ENCODE measurements at places on chromosomes 16 and 17.

GRCh38 chr17:9104370-9105041 lies 83.2 kb downstream of the NTN1 start:
- DNase-seq: no peak

DNA sequence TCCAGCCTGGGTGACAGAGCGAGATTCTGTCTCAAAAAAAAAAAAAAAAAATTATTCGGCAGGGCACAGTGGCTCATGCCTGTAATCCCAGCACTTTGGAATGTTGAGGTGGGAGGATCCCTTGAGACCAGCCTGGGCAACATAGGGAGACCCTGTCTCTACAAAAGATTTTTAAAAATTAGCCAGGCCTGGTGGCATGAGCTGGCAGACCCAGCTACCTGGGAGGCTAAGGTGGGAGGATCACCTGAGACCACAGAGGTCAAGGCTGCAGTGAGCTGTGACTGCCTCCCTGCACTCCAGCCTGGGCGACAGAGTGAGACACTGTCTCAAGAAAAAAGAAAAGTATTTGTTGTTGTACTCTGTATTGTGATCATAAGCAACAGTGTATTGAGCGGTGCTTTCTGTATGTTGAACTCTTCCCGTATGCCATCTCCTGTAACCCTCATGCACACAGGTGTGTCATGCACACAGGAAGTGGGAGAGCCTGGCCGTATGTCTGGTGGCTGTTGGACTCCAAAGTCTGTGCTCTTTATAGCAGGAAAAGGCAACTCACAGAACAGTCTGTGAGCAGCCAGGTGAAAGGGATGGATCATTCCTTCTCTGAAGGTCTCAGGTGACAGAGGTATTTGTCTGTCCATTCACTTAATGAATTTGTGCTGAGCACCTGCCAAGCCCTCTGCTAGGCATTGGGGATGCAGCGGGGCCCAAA lies 17.1 kb downstream of the CDH1 start:
- DNase-seq: no peak

DNA sequence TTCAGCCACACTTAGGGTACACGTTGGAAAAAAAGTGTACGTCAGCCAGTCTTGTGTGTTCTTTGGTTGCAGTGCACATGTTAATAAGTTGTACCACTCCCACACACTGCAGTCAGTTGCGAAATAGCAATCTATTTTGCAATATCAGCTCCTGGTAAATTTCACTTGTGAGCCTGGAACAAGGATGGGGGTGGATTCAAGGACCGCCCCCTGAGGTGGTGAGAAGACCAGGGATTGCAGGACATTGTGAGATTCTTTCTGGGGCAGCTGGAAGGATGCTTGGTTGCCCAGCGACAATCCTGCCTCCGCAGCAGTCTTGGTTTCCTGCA lies 78.6 kb upstream of the ZFHX3 start:
- peak; percentile 93 for DNase-seq

GRCh38 chr16:85613604-85614337 lies 649 bp downstream of the GSE1 start:
- DNase-seq: peak; percentile 39

DNA sequence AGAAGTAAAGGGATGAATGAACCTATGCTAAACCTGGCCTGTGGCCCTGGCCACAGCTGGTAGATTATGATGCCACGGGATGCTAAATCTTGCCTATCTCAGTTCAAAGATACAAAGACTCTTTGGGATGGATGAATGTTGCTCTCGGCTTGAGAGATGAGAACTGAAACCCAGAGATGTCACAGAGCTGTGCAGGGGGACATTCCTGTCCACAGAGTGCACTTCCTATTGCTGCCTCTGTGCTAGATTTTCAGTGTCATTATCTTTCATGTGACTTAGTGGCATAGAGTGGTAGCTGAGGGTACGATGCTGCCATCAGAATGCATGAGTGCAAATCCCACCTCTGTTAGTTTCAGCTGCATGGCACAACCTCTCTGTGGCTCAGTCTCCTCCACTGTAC lies 2.3 kb upstream of the MT1M start:
- DNase-seq: no peak

DNA sequence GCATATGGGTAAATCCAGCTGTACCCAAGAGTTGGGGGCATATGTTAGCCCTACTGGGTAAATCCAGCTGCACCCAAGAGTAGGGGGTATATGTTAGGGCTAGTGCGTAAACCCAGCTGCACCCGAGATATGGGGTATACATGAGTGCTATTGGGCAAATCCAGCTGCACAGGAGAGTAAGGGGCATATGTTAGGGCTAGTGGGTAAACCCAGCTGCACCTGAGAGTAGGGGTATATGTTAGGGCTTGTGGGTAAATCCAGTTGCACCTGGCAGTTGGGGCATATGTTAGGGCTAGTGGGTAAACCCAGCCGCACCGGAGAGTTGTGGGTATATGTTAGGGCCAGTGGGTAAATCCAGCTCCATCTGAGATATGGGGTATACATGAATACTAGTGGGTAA lies 80.9 kb downstream of the WWOX start:
- DNase-seq: no peak

- peak; percentile 76 for DNase-seq
Measured at GRCh38 chr17:57834146-57834741, 15.6 kb downstream of the MRPS23 start.

GRCh38 chr16:85220125-85220839 lies 108.0 kb upstream of the CIBAR2 start:
- DNase-seq: peak; percentile 80

GRCh38 chr17:8226536-8227237 lies 16.3 kb upstream of the AURKB start:
- peak; percentile 95 for DNase-seq

DNA sequence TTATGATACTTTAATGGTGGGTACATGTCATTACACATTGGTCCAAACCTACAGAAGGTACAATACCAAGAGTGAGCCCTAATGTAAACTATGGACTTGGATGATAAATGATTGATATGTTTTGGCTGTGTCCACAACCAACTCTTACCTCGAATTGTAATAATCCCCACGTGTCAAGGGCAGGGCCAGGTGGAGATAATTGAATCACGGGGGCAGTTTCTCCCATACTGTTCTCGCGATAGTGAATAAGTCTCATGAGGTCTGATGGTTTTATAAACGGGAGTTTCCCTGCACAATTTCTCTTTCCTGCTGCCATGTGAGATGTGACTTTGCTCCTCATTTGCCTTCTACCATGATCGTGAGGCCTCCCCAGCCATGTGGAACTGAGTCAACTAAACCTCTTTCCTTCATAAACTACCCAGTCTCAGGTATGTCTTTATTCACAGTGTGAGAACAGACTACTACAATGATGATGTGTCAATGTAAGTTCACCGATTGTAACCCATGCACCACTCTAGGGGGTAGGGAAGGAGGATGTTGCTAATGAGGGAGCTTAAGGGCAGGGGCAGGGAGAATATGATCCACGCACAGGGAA lies 7.0 kb upstream of the METTL22 start:
- DNase-seq: no peak

- DNase-seq: no peak
Measured at GRCh38 chr16:1958715-1959268, 546 bp upstream of the NDUFB10 start.

GRCh38 chr16:69511651-69512050 lies 54.1 kb upstream of the NFAT5 start:
- DNase-seq: no peak

DNA sequence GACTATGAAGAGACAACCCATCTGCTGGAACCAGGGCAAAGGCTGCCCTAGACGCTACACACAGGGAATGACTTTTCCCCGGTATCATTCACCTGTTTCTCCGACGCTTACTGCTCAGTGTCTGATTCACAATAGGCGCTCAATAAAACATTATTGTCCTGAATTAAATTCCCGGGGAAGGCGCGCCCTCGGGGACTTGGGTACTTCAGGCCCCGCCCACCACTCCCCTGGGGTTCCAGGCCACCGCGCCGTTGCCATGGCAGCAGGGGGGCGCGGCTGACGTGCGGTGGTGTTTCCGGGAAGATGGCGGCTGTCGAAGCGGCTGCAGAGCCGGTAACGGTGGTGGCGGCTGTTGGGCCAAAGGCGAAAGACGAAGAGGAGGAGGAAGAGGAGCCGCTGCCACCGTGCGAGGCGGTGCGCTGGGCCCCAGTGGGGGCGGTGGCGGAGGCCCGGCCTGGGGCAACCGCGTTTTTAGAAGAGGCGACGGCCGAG lies at the start of gene RUNDC1:
TSS of gene RUNDC1 (plus strand) at position 292 of the 492 bp plus-strand sequence. CDS start at position 304, 12 bp downstream.
- DNase-seq: peak; percentile 86

- peak; percentile 6 for DNase-seq
Measured at GRCh38 chr17:8832711-8833352, 33.7 kb upstream of the MFSD6L start.

DNA sequence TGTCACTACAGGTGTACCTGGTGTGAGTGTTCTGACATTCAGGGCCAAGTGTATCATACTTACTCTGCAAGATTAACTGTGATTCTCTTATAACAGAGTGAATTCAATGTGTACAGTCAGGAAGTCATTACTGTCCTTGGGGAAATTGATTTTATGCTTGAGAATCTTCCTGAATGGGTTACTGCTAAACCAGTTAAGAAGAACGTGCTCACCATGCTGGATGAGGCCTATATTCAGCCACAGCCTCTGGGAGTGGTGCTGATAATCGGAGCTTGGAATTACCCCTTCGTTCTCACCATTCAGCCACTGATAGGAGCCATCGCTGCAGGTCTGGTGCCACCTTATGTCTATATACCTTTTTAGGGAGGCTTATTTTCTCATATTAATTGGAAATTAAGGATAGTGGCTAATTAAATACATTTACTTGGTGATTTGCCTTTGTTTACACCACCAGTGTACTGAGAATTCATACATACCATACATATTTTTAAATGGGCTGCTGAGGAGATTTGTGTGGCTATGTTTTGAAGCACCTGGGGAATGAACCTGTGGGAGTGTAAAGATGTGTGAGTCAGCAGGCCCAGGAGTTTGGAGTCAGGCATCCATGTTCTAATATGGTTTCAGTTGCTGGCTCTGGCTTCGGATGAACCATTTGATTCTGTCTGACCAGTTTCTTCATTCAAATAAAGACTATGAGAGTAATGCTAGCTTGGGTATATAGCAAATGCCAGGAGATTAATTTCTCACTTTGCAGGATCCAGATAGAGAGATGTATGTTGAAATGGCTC lies 3.1 kb downstream of the ALDH3A2 start:
- peak; percentile 45 for DNase-seq

DNA sequence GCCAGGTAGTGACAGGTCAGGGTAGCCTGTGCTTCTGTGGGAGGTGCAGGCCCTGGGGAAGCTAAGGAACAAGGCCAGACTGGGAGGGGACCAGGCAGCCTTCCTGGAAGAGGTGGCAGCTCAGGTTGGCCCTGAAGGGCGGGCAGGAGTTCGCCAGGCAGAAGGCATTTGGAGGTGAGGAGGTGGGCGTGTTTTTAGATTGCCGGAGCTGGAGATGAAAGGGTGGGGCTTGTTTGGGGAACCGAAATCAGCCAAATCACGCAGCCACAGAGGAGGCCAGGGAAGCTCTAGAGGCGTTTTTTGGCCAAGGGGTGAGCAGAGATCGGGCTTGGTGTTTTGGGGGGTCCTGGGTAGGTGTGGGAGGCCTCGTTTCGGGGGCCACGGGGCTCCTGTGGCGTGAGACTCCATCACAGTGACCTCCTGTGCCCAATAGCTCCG lies 7.6 kb downstream of the ADCY7 start:
- DNase-seq: no peak

DNA sequence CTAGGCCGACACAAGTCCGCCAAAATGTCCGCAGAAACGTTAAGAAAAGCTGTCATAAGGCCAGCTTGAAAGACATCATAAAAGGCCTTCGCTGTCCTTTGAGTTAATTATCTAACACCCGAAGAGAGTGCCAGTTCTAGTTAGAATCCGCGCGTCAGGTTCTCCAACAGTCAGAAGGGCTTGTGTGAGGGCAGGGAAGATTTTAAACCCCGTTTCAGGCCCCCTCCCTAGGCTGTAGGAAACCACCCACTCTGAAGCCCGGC lies 729 bp upstream of the CLTC start:
- no peak for DNase-seq

DNA sequence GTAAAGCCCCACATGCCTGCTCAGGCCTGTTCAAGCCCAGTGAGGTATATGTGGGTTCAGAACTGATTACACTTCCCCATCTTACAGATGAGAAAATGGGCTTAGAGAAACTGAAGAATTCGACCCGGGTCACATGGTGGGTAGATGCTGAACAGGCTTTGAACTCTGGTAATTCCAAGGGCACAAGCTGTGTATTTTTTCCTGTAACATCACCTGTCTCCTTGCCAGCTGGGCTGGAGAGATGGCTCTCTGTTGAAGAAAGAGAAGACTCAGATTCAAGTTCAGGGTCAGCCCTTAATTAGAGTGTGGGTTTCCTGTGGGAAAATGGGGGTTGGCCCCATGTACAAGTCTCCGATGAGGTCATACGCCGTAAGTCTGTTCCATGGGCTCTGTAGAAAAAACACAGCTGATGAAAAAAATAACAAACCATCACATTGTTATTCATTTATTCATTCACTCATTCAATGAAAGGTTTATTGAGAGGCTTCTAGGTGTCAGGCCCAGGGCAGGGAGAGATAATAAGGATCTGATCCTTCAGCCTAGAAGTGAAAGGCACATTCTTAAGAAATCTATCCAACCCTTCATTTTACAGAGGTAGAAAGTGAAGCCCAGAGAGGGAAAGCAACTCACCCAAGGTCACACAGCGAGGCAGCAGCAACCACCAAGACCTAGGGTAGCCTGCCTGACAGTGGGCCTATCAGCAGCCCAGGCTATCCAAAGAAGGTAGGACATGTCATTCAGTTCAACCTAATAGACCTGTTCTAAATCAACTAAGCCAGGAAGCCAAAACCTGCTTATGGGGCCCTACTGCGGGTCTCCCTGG lies 482.8 kb downstream of the SOX9 start:
- peak; percentile 47 for DNase-seq

DNA sequence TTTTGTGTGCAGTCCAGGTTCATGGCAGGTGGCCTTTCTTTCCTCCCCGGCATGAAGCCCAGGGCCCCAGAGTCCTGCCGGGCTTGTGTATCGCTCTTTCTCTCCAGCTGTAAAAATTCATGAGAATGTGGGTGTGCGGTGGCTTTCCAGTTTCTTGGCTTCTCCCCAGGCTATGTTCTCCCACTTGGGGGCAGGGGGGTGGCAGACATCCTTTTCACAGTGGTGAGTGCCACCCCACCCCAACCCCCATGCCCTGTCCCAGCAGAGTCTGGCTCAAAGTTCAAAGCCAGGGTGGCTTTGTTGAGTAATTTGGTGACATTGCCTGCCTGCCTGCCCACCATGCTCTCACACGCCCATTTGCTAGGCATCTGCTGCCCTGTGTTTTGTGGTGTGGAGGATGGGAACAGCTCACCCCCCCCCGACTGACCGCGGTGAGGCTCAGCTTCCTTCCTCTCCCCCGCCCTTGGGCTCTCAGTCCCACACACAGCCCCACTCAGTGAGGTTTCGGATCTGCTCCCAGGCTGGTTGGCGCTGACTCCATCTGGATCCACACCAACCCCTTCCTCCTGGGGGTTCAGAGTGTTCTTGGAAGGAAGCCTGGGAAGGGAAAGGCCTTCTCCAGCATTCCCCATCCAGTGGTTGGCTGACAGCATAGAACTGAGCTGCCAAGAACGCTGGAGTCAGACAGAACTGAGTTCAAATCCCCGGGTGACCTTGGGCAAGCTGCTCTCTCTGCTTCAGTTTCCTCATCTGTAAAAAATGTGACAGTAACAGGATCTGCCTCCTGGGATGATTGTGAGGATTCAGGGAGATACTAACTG lies 36.0 kb downstream of the CHD9 start:
- DNase-seq: peak; percentile 99

- peak; percentile 38 for DNase-seq
Measured at GRCh38 chr16:75273054-75273925, 21.9 kb upstream of the BCAR1 start.
